Fibroblast of skin of right biceps (primary cell): ENCODE measurements at places on chromosomes 2 and 18.

DNA sequence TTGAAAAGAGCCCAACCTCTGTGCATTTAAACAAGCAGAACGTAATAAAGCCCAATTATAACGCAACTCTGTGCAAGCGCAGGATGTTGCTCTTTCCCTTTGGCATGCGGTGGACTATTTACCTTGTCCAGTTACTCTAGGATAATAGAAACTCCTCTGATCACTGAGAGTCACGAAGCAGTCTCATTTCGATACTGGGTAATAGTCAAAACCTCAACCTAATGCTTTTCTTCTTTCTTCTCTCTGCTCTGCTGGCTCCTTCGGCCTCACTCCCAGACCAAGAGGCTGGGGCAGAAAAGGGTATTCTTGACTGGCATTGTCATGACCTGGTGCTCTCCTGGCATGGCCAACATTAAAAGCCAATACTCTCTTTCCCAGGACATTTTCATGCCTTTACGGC, 89.7 kb upstream of the GCFC2 start:
- no peak for DNase-seq

DNA sequence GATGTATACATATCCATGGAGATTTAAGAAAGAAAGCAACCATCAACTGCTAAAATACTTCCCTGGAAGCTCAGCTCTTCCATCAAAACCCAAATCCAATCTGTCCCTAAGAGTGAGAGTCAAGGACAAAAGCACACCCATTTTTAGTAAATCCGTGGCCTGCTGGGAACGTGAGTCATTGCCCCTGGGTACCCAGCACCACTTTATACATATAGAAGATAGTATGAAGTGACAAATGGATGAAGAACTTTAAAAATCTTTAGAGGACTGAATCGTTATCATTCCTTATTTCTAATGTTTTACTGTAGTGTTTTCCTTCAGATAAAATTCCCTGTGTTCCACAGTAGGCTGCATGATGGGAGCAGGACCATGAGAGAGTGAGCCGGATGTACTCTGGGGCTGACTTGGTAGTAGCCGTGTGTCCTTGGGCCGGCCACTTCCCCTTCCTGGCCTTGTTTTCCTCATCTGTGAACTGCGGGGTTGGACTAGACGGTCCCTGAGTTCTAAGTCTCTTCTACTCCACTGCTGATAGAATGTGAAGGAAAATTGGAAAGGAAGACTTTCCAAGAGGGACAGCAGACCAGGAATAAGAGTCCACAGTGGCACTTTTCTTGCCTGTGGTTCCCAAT, 28.5 kb upstream of the CEP68 start:
- DNase-seq: peak; percentile 43

- no peak for DNase-seq
Observed at GRCh38 chr2:118810766-118811165, 36.7 kb downstream of the EN1 start.

DNA sequence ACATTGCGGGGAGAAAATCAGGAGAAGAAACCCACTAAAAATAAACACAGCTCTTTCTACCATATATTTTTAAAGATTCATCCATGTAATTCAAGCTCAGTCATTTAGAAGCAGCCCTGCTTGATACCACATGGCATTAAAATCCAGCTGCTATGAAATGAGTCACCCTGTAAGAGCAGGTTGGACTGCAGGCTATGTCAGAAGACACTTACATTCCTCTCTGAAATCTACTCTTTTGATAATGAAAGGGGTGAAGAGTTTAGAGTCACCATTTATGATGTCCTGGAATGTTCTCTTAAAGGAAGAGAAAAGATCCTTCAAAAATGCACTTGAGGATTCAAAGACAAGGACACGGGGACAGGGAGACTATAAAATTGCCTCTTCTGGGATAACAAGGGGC, 100.6 kb upstream of the APCDD1 start:
- peak; percentile 90 for DNase-seq

- no peak for DNase-seq
Observed at GRCh38 chr2:20555954-20556353, 94.9 kb downstream of the HS1BP3 start.

DNA sequence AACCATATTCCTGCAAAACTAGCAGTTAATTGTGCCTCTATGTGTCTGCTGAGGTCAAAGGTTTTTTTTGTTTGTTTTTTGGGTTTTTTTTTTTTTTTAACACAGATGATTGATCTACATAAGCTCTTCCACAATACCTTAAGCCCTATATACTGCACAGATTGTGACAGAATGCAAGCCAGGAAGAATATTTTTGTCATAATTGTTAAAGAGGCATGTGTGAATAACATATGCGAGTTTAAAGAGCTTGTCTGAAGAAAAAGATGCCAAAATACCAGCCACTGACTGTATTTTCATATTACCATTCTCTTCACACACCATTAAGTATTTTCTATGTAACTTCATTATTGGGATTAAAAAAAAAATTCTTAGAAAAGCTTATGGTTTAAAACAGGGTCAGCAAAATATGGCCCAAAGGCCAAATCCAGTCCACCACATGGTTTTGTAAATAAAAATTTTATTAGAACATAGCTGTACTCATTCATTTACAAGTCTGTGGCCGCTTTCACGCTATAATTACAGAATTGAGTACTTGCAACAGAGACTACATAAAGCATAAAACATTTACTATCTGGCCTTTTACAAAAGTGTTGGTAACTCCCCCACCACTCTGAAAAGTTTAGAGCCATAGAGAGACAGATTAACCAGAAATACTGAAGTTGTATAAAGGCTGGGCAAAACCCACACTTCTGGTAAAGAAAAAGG, 89.9 kb downstream of the TRIP12 start:
- no peak for DNase-seq

DNA sequence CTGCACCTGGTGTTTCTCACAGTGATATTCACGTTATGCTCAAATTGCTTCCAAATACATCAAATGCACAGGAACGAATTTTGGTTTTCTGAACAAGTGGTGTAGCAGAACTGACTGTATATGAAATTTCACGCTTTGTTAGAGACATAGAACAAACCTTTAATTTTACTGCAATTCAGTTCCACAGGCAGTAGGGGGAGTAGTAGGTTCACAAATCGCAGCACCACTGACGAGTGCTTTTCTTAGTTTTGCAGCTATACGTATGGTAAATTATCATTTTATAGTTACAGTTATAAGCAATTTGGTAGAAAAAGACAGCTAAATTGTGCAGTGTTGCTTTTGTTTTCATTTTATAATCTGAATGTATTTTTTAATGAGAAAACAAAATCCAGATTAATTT, 113.3 kb downstream of the KIAA1328 start:
- DNase-seq: peak; percentile 41

DNA sequence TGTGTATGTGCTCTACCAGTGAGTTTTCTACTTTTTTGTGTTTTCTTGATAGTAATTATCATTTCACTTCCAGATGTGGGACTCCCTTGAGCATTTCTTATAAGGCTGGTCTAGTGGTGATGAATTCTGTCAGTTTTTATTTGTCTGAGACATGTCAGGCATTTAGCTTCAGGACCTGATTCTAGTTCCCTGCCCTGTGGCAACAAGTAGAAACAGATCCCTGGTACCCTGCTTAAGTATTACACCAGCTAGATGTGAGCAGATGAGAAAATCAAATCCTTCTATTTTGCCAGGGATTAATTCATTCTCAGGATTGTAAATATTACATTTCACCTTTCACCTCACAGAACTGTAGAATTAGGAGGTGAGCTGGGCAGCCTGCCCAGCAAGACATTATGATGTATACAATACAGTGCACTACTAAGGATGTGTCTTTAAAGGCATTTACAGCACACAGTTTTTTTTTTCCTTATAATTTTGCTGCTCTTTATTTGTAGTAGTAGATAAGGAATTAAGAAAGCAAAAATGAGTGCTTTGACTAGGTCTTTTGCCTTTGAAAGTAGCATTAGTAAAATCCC, 35.1 kb downstream of the GALM start:
- DNase-seq: no peak

DNA sequence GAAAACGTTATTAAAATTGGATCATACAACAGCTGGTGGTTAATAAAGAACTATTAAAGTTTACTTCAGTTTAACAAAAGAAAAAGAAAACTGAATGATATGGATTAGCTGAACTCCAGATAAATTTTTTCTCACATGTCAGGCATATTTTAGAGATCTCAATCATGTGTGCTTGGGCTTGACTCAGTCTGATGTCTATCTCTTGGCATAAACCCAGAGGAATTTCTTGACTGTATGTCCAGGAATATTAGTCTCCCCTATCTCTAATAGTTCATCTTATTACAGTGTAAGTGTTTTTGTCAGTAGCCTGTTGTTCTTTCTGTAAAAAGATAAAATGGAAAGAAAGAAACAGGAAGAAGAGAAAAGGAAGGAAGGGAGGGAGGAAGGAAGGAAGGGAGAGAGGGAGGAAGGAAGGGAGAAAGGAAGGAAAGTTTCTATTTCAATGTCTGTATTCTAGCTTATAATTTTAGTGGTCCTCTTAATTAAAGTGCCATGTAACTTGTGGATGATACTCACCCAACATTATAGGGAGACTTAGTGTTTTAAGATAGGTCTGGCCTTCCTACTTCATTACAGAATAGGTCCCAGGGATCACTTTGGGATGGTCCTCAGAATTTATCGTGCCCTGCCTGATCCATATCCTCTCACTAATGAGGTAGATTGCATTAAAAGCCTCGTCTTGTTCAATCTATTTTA, 99.7 kb upstream of the UGP2 start:
- DNase-seq: peak; percentile 75

DNA sequence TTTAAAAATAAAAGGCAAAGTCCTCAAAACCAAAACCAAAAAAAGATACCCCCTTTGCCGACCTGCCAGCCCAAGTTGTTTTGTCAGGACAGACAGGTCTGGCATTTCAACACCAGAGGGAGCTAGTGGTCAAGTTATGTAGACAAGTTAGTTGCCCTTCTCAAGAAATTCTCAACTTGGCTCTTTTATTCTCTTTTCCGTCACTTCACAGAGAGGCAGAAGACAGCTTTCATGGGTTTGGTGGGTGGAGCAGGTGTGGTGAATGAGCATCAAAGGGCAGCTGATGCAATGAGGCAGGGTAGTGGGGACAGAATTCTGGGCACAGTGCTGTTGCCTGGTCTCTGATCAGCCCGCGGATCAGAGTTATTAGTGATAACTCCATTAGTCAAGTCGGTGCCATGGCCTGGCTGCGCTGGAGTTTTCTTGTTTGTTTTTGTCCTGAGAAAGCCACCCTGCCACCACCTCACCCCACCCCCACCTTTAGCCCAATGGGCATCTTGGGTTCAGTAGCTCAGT, 303.7 kb upstream of the EPAS1 start:
- DNase-seq: peak; percentile 76

- DNase-seq: no peak
Observed at GRCh38 chr18:79971986-79972385, 7.5 kb downstream of the HSBP1L1 start.

- DNase-seq: peak; percentile 28
Observed at GRCh38 chr2:226247289-226248275, 552.0 kb downstream of the IRS1 start.

DNA sequence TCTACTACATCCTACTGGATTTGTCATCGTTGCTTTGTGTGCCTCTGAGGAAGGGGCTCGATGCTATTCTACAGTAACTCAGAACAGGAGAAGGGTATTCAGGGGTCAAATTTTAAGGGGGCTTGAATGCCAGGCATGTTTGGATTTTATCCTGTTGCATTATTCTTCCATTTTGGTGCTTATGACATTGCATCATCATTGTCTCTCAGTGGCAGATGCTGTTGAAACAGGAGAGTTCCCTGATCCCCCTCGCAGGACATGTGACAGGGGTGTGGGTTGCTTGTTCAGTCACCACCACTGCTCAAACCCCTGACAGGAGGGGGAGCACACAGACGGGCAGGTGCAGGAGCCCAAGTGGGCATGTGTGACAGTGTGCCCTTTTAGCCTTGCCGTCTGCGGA, 156.7 kb downstream of the SLC4A3 start:
- no peak for DNase-seq

GRCh38 chr2:144237830-144238627, 281.9 kb downstream of the ZEB2 start:
- no peak for DNase-seq

DNA sequence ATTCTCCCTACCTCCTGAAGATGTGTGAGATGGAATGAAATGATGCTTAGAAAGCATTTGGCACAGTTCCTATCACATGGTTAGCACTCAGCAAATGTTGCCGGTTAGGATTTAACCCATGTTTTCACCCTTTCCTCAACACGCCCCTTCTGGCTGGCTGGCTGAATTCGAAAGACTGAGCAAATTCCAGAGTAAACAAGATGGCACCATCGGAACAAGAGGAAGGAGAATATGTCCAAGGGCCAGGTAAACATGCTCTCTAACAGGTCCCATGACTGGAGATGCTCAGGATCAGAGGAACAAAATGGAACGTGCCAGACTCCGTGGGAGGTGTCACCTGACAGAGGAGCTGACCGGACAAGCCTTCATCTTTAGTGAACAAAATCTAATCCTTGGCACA, 145.6 kb downstream of the ANKRD44 start:
- DNase-seq: no peak

DNA sequence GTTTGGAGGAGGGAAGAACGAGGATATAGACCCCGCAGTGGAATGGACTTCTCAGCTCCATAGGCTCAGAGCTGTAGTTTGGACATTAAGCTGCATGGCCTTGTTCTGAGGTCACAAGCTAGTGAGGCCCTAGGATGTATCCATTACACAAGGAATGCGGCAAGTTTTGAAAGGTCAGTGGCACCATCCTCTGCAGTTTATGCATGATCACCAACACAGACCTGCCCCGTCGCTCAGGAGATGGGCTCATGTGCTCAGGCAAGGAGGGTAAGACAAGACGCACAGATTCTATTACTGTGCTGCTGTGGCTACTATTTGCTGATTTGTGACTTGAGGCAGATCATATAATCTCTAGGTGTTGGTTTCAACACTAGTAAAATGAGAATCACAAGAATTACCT, 110.9 kb downstream of the FAM161A start:
- DNase-seq: no peak

- DNase-seq: no peak
Observed at GRCh38 chr2:26780203-26780760, 5.6 kb upstream of the CENPA start.

DNA sequence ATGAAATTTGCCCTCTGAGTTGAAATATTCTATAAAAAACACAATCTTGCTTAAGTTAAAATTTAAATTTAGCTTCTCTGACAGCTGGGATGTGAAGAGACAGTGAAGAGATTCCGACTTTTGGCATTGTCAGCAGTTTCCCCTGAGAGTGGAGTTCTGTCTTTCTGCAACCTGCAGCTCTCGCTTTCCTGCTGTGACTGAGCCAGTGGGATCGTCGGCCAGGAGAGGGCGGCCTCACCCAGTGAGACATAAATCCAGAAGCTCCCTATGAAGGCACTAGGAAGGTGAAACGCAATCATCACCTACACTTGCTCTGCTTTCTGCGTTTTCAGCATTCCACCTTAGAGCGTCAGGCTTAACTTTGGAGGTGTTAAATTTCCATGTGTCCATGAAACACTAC, 75.4 kb upstream of the HNMT start:
- DNase-seq: peak; percentile 16
